A549 treated with CORT108297 at 1 μM for 4 hours (cell line): ENCODE measurements at places on chromosomes 4 and X. TPM values are rescaled to one million over a fixed set of nuclear protein-coding genes. Genes with fewer than 3 reads are reported as not detected.

The EOLA1 gene
- 20.5 to 22.6 TPM (median 21.2 TPM) in 5 replicates for total RNA-seq

The ARR3 gene
- not detected in 5 replicates for total RNA-seq

The NLGN4X gene
- 0.01 to 0.03 TPM in 2 of 5 replicates, not detected in the others for total RNA-seq

The PNMA6A gene
- 3.6 to 5.8 TPM (median 5.1 TPM) in 5 replicates for total RNA-seq

The RS1 gene
- total RNA-seq, result not detected in 5 replicates
